ENCODE measurements at places on chromosomes 7 and 10. TPM values are rescaled to one million over a fixed set of nuclear protein-coding genes. Genes with fewer than 3 reads are reported as not detected.

Gene FASTK
- 52.8 TPM for polyA plus RNA-seq

Gene GATA3
- polyA plus RNA-seq, result 15.6 TPM

Gene TUBAL3
- 6.0 TPM for polyA plus RNA-seq

Gene HEPACAM2
- not detected for polyA plus RNA-seq

Gene PON3
- not detected for polyA plus RNA-seq

Gene SPDYE2B
- polyA plus RNA-seq, result 5.7 TPM

Gene PNLIP
- 0.45 TPM for polyA plus RNA-seq

- no peak for DNase-seq
These were observed 6.5 kb downstream of the CHST12 start for GRCh38 chr7:2409745-2410414.

DNA sequence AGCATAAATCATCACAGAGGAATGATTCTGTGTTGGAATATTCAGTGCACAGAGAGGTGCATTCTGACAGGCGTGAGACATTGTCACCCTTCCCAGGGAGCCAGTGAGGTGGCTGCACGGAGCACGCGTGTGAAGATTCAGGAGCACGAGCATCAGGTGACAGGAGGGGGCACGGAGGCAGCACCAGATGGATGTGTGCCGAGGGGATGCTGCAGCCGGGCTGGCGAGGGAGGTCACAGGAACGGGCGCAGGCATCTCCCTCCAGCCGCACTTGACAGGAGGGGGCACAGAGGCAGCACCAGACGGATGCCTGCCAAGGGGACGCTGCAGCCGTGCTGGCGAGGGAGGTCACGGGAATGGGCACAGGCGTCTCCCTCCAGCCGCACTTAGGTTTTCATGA, 66.5 kb downstream of the DIP2C start:
- DNase-seq, result no peak

DNA sequence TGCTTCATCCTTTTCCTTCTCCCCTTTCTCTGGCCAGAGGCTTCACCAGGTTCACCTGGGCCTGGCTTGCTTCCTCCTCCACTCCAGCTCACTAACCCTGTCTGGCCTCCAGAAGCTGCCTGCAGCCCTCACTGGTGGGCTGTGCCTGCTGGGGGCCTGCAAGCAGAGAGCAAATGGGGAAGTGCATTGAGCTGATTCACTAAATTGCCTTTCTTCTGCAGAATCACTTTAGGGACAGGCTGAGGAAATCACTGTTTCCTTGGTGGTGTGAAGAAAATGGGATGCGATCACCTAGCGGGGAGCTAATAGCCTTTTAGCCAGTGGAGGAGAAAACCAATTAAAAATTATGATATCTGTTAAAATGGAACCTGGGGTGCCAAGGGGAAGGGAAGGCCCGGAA, 3.0 kb downstream of the RET start:
- no peak for DNase-seq

- no peak for DNase-seq
These were observed 23.5 kb upstream of the CARD11 start for GRCh38 chr7:3067193-3067592.

GRCh38 chr7:117559391-117559790, 79.6 kb downstream of the CFTR start:
- no peak for DNase-seq

DNA sequence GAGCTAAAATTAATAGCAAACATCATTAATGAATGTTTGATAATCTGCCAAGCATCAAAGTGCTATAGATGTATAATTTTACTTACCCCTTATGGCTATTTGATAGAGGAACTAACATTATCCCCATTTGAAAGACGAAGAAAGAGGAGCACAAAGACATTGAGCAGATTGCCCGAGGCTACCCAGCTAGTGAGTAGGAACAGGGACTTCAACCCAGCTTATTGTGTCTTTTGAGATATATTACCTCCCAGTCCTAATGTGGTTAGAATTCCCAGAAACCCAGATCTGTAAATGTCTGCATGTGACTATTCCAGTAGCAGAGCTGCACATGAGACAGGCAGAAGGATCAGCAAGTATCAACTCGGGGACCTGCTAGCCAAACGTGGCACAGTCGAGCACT, 160.1 kb upstream of the AOAH start:
- DNase-seq, result no peak

DNA sequence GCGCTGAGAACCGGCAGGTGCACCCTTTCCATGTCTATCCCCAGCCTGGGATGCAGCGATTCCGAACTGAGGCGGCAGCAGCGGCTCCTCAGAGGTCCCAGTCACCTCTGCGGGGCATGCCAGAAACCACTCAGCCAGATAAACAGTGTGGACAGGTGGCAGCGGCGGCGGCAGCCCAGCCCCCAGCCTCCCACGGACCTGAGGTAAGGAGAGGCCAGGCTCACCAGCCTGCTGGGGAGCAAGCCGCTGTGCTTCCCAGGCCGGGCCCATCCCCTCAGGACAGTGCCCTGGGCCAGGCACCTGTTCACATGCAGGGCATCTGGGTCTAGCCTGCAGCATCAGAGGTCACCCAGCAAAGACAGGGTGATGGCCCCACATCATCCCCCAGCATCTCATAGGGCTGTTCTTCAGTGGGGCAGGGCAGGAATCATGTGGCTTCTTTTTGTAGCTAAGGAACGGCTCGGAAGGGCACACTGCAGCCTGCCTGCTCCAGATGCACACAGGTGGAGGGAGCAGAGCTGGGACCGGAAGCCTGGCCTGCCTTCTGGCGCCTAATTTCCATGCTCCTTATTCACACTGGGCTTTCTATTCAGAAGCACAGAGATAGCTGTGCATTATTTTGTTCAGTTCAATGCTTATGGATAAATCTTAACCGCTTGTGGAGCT, 18.9 kb downstream of the BAG3 start:
- DNase-seq, result no peak

GRCh38 chr7:140230861-140231770, 54.3 kb upstream of the KDM7A start:
- peak; percentile 20 for DNase-seq

- DNase-seq, result no peak
These were observed 22.6 kb downstream of the PNPLA8 start for GRCh38 chr7:108503112-108504026.

GRCh38 chr10:28796606-28797512, 119.5 kb downstream of the BAMBI start:
- DNase-seq, result peak; percentile 23

GRCh38 chr10:97388152-97388551, 13.0 kb downstream of the RRP12 start:
- no peak for DNase-seq
